ENCODE measurements at places on chromosomes 11 and 22.

DNA sequence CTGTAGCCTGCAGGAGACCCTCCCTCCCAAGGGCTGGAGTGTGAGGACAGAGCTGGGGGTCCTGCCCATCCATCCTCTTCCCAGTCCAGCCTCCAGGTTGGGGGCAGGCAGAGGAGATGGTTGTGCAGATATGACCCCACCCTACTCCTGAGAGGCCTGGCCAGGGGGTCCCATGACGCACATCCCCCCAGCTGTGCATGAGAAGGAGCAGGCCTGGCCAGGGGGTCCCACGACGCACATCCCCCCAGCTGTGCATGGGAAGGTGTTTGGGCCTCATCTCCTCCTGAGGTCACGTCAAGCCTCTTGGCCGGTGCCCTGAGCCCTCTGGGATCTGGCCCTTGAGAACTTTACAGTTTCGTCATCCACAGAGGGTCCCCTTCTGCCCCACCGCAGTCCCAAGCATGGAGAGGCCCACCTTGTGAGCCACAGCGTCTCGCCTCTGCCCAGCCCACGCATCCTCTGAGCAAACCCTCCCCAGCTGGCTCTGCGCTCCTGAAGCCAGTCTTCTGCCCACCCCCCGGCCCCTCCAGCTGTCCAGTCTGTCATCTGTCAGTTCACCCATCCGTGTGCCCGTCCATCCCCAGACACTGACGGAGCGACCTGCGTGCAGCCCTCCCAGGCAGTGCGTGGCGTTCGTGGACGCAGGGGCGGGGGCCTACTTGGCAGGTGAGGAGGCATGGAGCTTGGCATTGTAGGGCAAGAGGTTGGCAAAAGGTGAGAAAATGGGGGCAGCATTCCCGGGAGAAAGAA is 2.3 kb downstream of the ANO9 start:
- no peak for DNase-seq

- DNase-seq: no peak
Measured at GRCh38 chr22:21802056-21802455, 65.4 kb downstream of the MAPK1 start.

DNA sequence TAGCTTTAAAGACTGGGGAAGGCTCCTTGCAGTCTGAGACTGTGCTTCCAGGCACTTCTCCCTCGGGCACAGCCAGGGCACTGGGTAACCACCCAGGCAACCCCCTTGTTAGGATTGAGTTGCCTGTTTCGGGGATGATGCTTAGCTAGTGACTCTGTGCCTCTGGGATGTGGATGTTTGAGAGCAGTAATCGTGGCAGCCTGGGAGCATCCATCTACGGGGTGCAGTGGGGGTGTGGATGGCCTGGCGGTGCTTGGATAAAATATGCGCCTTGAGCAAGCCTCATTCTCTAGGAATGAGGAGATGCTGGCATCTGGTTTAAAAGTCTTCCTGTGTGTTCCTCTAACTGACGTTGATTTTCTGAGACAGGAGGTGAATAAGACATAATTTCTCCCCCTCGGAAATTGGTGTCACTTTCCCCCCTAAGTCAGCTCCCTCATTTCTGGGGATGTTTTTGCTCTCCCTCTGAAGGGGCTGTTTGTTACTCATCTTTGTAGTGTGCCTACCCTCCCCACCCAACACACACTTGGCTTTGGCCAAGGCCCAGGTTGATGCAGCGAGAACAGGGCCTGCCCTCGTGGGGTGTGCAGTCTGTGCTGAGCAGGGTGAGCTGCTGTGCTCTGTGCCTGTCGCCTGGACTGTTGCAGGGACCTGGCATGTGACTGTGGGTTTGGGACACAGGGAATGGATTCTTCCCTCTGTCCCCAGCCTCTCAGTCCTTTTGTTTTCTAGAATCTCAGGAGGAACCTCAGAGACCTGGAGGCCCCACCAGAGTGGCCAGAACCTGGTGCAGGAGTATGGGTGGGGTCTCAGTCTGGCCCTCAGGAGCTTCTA is 2.0 kb downstream of the GNAZ start:
- DNase-seq: no peak

- DNase-seq: no peak
Measured at GRCh38 chr11:133663135-133663985, 131.1 kb upstream of the OPCML start.

- DNase-seq: no peak
Measured at GRCh38 chr11:407651-408123, 7.1 kb downstream of the SIGIRR start.

GRCh38 chr11:10514709-10515108 is 26.3 kb downstream of the RNF141 start:
- DNase-seq: no peak

GRCh38 chr11:16841481-16841880 is 103.0 kb downstream of the C11orf58 start:
- no peak for DNase-seq

DNA sequence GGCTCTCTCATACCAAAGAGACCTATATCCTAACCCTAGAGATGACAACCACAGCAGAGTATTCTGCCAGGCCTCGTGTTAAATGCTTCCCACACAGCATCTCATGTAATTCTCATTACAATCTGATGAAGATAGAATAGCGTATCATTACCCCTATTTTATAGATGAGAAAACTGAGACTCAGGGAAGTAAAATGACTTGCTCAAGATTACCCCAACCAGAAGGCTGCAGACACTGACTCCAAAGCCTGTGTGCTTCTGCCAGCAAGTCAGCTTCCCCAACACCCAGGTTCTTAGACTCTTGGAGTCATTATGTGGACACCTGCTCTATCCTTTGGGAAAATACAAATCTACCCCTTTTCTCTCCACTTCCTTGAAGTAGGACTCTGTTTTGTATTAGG is 23.6 kb upstream of the TSKU start:
- DNase-seq: no peak

GRCh38 chr11:5092821-5093585 is 23.6 kb downstream of the OR52E1 start:
- no peak for DNase-seq

- no peak for DNase-seq
Measured at GRCh38 chr11:126740846-126741245, 259.7 kb downstream of the KIRREL3 start.

GRCh38 chr11:23097891-23098290 is 237.6 kb upstream of the CCDC179 start:
- no peak for DNase-seq

DNA sequence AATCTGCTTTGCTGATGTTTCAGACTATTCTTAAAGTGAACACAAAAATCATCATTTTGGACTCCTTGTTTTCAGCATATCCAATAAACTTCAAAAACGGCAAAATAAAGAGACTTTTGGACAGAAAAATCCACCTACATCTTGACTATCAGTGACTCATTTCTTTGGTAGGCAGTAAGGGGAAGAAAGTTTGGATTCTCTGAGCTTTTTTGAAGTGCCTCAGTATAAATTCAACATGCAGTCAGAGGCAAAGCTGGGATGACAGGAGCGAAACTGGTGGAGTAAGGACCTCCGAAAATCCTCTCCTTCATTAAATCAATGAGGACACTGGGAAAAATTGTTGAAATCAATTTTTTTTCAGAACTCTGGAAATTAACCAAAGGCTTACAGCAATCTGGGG is 29.7 kb downstream of the EFCAB6 start:
- DNase-seq: no peak

- no peak for DNase-seq
Measured at GRCh38 chr11:83424376-83425136, 138.4 kb upstream of the CCDC90B start.
